CD4-positive, alpha-beta T cell treated with Interleukin-4 for 4 hours (primary cell): ENCODE measurements at places on chromosomes 4 and X.

GRCh38 chrX:11105080-11105479 lies 6.1 kb upstream of the HCCS start:
- DNase-seq, result no peak

DNA sequence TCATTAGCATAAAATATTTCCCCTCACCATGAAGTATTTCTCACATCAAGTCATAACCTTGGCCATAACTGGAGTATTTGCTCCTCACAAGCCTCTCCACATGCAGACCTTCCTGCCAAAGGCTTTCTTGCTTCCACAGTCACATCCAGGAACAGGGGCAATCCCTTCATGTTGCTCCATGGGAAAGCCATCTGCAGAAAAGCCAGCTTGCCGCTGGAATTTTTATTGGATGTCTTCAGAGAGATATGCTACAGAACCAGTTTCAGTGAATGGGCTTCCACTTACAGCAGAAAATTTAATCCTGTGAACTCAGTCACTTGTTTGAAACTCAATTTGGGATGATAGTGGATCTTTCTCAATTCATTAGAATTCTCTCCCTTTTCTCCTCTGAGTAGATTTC lies 3.2 kb upstream of the CDKN2AIP start:
- DNase-seq, result no peak

GRCh38 chr4:99414401-99414800 lies 20.7 kb downstream of the ADH7 start:
- no peak for DNase-seq

DNA sequence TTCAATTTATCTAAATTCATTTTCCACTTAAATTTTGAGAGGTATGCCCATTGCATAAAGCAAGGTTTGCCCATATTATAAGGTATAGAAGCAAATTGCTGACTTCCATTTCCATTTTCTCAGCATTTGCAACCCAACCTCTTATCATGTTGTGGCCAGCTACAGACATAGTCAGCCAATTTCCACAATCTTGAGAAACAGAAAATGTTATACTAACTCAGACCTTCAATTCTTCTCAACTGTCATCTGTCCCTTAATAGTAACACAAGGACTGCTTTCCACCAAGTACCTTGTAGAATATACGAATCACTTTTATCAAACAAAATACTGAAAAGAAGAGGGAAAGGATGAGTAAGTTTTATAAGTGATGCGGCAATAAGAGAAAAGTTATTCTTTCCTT lies 11.2 kb upstream of the GRIA3 start:
- no peak for DNase-seq

DNA sequence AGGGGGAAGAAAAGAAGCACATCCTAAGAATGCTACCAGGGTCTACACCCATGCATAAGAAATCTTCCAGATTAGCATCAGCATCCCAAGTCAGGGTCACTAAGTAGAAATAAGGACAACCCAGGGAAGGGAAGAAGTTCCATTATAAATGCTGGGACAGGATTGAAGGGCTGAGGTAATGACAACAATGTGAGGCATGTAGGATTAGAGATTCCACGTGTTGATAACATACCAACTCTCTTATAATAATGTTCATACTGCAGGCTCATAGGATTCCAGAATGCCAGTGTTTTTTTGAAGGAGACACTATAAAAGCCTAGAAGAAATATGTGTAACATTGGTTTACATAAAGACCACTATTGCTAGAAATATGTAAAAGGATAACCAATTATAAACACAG lies 201.2 kb downstream of the MID1IP1 start:
- no peak for DNase-seq

GRCh38 chrX:74325130-74326059 lies 21.4 kb downstream of the ZCCHC13 start:
- DNase-seq, result no peak

- no peak for DNase-seq
Measured at GRCh38 chrX:135346975-135347374, 37.7 kb downstream of the ETDC start.

DNA sequence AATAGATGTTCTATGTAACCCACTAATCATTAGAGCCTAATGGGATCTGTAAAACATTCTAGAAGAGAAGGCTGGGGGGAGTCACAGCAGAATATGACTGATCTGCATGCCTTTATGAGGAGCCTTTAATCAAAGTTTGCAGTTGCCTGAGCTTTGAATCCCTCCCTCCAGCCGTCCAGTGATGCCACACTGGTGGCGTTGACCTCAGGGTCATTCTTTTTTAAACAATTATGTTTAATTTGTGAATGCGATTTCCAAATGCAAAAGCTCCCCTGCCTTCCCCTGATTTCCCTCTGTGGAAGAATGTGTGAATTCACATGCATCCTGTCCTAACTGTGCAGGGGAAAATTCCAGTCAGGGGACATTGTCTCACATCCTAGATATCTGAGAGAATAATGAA lies 199.7 kb upstream of the GPR101 start:
- DNase-seq, result no peak

DNA sequence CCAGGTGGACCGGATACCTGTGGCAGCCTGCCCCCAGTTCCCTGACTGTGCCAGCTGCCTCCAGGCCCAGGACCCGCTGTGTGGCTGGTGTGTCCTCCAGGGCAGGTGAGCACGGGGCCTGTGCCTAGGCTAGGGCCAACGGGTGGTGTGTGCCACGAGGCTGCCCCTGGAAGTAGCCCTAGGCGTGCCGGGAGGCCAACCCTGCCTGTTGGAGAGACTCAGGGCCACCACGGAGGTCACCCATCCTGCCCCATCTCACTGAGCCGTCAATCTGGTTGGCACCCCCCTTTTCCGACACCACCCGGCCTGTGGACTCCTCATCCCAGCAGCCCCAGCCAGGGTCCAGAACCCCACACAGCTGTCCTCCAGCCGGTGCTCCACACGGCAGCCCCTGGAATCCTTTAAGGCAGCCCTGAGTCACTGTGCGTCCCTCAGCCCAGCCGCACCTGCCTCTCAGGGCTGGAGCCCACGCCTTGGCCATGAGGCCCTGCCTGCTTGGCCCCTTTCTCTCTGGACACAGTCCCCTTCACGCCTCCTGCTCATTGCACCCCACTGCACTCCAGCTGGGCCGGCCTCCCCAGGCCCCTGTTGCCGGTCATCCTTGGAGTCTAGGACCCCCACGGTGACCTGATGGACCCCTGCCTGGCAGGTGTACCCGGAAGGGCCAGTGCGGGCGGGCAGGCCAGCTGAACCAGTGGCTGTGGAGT lies 5.3 kb downstream of the PLXNB3 start:
- DNase-seq, result no peak

DNA sequence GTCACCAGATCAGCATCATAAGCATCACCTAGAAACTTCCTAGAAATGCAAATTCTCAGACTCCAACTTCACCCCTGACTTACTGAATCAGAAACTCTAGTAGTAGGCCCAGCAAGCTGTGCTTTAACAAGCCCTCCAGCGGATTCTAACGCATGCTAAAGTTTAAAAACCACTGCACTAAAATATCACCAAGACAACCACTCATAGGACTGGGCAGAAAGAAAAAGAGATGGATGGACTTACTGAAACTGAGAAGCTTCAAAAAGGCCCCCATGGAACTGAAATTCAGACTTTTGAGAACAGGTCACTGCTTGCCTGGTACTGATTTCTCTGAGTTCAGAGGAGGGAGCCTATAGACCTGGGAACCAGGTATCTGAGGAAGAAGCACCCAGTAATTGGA lies 40.1 kb downstream of the FAM241A start:
- no peak for DNase-seq

GRCh38 chr4:165006886-165007285 lies 24.9 kb upstream of the TRIM60 start:
- DNase-seq, result no peak

- DNase-seq, result peak; percentile 23
Measured at GRCh38 chr4:1711571-1712215, 426 bp downstream of the SLBP start.

- DNase-seq, result no peak
Measured at GRCh38 chr4:140315970-140316369, 57.5 kb upstream of the SCOC start.

DNA sequence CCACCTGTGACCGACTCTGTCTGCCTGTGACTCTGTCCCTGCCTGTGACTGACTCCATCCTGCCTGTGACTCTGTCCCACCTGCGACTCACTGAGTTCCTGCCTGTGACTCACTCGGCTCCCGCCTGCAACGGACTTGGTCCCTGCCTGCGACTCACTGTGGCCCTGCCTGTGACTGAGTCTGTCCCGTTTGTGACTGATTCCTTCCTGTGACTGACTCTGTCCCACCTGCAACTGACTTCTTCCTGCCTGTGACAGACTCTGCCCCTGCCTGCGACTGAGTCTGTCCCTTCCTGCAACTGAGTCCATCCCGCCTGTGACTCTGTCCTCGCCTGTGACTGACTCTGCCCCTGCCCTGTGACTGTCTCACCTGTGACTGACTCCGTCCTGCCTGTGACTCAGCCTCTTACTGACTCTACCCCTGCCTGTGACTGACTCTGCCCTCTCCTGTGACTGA lies 9.6 kb upstream of the UVSSA start:
- DNase-seq, result peak; percentile 53

- no peak for DNase-seq
Measured at GRCh38 chr4:149370785-149371420, 444.7 kb downstream of the IQCM start.

- no peak for DNase-seq
Measured at GRCh38 chrX:111168314-111168713, 72.3 kb downstream of the PAK3 start.

GRCh38 chrX:48540028-48540375 lies 488 bp downstream of the TBC1D25 start:
- DNase-seq, result peak; percentile 53

- DNase-seq, result no peak
Measured at GRCh38 chr4:95547715-95548471, 880 bp downstream of the UNC5C start.

- no peak for DNase-seq
Measured at GRCh38 chr4:158170691-158171561, 1.9 kb downstream of the GASK1B start.

DNA sequence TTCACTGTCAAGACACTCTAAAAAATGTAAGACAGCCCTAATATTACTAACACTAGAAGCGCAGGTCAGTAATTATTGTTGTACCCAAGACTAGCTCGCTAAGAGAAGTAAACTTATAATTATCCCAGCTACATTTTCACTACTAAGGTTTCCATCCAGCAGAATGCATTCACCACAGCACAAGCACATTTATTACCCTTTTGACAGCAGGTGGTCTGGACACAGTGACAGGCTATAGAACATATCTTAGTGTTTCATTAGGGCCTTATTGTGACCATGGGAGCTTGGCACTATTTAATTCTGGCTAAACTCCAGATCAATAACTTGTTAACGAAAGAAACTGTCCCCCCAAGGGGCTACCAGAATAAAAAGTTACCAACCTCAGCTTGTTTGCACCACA lies 237.7 kb downstream of the ENOX2 start:
- no peak for DNase-seq

- no peak for DNase-seq
Measured at GRCh38 chrX:95754411-95754810, 930.2 kb upstream of the DIAPH2 start.
